ENCODE measurements at places on chromosomes 16 and 17. TPM values are rescaled to one million over a fixed set of nuclear protein-coding genes. Genes with fewer than 3 reads are reported as not detected.
A peak's percentile ranks its signal among the peaks of the same experiment; 100 is the strongest.

Gene LGALS9
- total RNA-seq: 6.0 TPM

GRCh38 chr16:87735270-87736007 is 30.3 kb downstream of the KLHDC4 start:
- no peak for DNase-seq
- no peak overlapping the region for H3K27ac ChIP-seq
- H3K4me1 ChIP-seq: no peaks in the 10 kb centered on the region

Gene TMEM106A
- total RNA-seq: 0.32 TPM

DNA sequence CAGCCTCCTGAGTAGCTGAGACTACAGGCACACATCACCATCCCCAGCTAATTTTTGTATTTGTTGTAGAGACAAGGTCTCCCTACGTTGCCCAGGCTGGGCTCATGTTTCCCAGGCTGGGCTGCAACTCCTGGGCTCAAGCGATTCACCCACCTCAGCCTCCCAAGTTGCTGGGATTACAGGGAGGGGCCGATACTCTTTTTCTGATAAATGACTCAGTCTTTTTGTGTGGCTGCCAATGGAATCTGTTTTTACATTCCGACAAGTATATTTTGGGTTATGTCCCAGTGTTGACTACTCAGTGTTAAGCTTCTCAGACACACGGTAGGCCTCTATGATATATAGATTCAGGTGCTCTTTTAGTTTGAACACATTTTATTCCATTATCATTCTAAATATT is 58.1 kb downstream of the SLFN11 start:
- H3K36me3 ChIP-seq: no peaks in the 10 kb centered on the region
- H3K27ac ChIP-seq: peak overlapping the region; percentile 79
- DNase-seq: peak; percentile 58
- peaks cover 23% of the 10 kb centered on the region for H3K4me1 ChIP-seq

- no peaks in the 10 kb centered on the region for H3K27me3 ChIP-seq
- no peaks in the 10 kb centered on the region for H3K4me1 ChIP-seq
- H3K27ac ChIP-seq: no peak overlapping the region
These were observed 55.8 kb downstream of the MYH13 start for GRCh38 chr17:10316801-10317542.

DNA sequence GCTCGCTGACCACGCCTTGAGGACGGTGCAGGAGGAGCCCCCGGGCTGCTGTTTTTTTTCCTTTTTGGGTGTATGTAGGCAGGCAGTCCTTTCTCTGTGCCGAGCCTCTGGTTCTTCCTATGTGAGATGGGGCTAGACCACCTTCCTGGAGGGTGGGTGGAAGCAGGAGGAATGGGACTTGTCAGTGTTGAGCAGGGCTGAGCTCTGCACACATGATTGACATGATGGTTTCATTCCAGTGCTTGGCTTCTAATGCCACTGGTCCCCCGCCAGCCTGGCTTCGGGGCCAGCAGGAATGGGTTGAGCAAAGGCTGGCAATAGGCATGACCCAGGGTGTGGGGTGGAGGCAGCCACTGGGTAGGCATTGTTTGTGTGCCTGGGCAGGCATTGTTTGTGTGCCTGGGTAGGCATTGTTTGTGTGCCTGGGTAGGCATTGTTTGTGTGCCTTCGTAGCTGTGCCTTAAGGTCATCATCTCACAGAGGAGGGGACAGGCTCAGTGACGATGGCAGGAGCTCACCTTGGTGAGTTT is 14.2 kb upstream of the ADCY7 start:
- no peaks in the 10 kb centered on the region for H3K36me3 ChIP-seq
- no peaks in the 10 kb centered on the region for H3K27me3 ChIP-seq
- H3K4me3 ChIP-seq: no peak overlapping the region
- H3K4me1 ChIP-seq: no peaks in the 10 kb centered on the region
- H3K27ac ChIP-seq: no peak overlapping the region
- DNase-seq: no peak

Gene OR1A1
- not detected for total RNA-seq

DNA sequence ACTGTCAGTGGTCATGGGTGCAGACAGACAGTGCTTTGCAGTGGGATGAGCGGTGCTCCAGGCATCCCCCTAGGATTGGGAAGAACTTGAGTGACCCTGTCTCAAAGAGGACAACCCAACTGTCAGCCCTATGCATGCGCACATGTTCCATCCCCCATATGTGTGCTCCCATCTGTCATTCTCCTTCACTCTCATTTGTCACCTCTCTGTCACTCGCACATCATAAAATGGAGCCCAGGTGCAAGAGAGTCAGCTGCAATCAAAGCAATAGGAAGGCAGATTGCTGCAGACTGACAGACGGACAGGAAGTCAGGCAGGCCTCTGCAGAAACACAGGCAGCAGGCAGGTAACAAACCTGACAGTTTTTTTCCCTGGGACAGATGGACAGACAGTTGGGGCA is 101.8 kb upstream of the CCL1 start:
- H3K27ac ChIP-seq: no peak overlapping the region
- DNase-seq: no peak

DNA sequence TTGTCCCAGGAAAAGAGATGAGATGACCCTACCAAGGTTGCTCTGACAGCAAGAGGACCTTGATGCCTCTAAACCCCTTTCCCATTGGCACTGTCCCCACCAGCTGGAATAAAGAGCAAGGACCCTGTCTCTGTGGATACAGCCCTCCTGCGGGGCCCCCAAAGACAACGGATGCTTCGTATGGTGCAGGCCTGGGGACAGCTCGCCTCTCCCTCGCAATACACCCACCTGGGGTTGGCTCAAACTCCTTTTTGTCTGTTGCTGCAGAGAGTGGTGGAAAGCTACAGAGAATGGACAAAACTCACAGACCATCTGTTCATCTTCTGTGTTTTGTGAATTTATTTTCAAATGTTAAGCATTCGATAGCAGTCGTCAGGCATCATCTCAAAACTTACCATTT is 27.6 kb upstream of the CACNG3 start:
- DNase-seq: no peak
- no peak overlapping the region for H3K27ac ChIP-seq
- H3K4me1 ChIP-seq: no peaks in the 10 kb centered on the region
- no peak overlapping the region for H3K4me3 ChIP-seq
- H3K36me3 ChIP-seq: no peaks in the 10 kb centered on the region

DNA sequence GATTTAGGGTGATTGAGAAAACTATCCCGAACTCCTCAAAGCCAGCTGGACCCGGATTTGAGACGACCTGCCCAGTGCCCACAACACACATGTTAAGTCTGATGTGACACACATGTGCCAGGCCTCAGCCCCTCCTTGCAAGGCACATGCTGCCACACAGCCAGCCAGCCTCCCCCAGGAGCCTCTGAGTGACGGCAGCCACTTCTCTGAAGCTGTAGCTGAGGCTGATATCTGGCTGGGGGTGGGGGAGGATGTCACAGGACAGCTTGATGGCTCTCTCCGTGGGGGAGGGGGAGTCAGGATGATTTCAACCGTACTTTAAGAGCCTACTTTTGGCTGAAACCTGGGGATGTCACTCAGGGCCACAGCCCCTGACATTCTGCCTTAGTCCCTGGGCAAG is 40.9 kb downstream of the SRCIN1 start:
- H3K27me3 ChIP-seq: peaks cover 67% of the 10 kb centered on the region
- no peak overlapping the region for H3K4me3 ChIP-seq
- DNase-seq: no peak
- no peaks in the 10 kb centered on the region for H3K36me3 ChIP-seq
- no peaks in the 10 kb centered on the region for H3K4me1 ChIP-seq

- DNase-seq: no peak
- peaks cover 15% of the 10 kb centered on the region for H3K4me1 ChIP-seq
- no peak overlapping the region for H3K27ac ChIP-seq
- no peaks in the 10 kb centered on the region for H3K27me3 ChIP-seq
- H3K4me3 ChIP-seq: no peak overlapping the region
- H3K36me3 ChIP-seq: no peaks in the 10 kb centered on the region
These were observed 87.3 kb downstream of the TMEM100 start for GRCh38 chr17:55635253-55635914.

Gene RPH3AL
- total RNA-seq: 14.4 TPM

GRCh38 chr16:88003736-88004135 is 52.5 kb downstream of the BANP start:
- no peak overlapping the region for H3K27ac ChIP-seq
- DNase-seq: no peak
- H3K4me1 ChIP-seq: peaks cover 5% of the 10 kb centered on the region
- H3K4me3 ChIP-seq: no peak overlapping the region

Gene OR4D1
- total RNA-seq: not detected

Gene CCL8
- not detected for total RNA-seq

DNA sequence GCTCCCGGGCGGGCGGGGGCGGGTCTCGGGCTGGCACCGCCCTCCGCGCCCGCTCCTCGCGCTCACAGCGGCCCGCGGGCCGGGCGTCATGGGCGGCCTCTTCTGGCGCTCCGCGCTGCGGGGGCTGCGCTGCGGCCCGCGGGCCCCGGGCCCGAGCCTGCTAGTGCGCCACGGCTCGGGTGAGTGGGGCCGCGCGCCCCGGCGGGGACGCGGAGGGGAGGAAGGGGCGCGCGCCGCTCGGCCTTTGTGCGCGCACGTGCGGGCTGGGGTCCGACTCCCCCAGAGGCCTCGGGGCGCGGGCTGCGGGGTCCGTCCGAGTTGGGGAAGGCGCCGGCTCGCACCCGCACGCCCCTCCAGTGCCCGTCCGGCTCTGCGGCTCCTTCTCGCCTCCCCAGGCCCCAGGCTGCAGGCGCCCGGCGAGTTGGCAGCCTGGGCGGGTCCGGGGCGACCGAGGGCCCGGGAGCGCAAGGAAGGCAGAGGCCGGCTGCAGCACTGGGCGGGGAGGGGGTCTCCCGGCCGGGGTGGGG is at the start of gene NME4:
Gene NME4 (plus strand): TSS at position 65 of the 527 bp plus-strand sequence. CDS start 24 bp downstream, at position 89.
- no peaks in the 10 kb centered on the region for H3K27me3 ChIP-seq
- peak within 1 kb of the TSS; percentile 83 for H3K27ac ChIP-seq
- H3K36me3 ChIP-seq: no peaks in the 10 kb centered on the region
- no peak for DNase-seq

GRCh38 chr17:39826334-39826733 is 37.8 kb downstream of the IKZF3 start:
- no peak overlapping the region for H3K27ac ChIP-seq
- DNase-seq: no peak
- H3K27me3 ChIP-seq: no peaks in the 10 kb centered on the region
- H3K36me3 ChIP-seq: no peaks in the 10 kb centered on the region
- no peaks in the 10 kb centered on the region for H3K4me1 ChIP-seq
